Smooth muscle cell of the brain vasculature (primary cell): ENCODE measurements at places on chromosomes 12 and 14.
A peak's percentile ranks its signal among the peaks of the same experiment; 100 is the strongest.

DNA sequence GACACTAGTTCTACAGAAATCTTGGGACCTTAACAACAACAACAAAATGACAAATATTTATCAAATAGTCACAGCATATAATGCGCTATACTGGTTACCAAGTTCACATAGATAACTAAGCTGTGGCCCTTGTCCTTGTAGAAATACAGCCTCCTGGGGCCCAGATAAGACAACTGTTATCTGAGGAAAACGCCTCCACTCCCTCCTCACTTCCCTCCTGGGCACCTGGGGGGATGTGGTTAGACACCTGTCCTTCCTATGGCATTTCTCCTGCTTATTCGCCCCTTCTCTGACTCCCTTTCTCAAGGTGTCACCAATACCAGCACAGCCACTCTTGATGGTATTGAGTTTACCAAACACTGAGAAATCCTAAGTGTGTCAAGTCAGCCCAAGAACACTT lies 419.4 kb downstream of the RAD51B start:
- no peak for DNase-seq

DNA sequence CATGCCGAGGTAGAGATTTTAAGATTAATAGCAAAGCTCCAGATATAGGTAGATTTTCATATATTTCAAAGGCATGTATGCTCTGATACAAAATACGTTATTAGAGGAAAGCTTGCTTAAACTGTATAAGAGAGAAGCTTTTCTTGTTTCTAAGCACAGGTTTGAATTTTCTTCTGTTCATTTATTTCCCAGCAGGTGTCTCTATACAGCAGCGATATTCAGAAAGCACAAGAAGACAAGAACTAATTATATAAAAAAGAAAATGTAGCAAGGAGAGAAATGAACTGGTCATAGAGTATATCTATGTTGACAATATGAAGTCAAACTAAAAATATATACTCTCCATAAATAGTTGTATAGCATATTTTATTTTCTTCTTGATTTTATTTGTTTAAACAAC lies 307.4 kb upstream of the NOVA1 start:
- no peak for DNase-seq

DNA sequence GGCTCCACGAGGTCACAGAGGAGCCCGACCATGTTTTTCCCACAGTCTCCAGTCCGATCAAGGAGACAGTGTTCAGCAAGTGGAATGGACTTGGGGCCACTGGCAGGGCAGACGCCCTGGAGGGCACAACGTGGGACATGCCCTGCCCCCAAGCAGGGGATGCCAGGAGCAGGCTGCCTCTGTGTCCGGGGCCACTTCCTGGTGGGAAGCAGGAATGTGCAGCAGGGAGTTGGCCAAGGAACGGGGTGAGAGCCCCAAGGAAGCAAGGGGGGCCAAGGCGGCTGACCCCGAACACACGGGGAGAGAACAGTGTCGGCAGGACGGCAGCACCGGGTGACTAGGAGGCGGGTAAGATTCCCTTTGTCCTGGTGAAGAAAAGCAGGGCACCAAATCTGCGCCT lies 92.6 kb downstream of the CHGA start:
- DNase-seq: no peak

DNA sequence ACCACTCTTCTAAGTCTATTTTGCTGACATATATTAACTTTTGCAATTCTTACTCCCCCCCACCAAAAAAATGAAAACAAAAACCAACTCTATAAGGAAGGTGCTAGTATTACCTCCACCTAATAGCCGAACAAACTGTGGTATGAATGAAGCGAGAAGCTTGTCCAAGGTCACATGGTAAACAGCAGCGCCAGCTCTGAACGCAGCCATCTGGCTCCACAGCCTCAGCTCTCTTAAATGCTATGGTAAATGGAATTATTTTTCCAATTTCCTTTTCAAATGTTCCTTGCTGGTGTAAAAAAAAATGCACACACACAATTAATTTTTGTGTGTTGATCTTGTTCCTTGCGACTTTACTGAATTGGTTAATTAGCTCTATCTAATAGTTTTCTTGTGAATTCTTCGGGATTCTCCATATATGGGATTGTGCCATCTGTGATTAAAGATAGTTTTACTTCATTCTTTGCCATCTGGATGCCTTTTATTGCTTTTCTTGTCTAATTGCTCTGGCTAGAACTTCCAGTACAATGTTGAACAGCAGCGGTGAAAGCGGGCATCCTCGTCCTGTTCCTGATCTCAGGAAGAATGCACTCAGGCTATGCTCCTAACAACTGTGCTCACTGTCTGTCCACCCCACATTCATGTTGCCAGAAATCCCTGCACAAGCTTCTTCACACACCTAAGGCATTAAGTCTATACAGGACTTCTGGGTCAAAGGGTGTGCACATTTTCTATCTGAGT lies 10.7 kb upstream of the C12orf76 start:
- no peak for DNase-seq

DNA sequence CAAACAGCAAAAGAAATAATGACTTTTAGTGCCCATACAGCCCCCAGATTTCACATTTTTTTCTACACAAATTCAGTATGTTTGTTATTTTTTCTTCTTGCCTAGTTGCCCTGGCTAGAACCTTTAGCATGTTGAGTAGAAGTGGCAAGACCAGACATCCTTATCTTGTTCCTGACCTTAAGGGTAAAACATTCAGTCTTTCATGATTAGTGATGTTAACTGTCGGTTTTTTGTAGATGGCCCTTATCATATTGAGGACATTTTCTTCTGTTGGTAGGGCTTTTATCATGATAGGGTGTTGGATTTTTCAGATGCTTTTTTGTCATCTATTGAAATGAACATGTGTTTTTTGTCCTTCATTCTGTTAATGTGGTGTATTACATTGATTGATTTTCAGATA lies 17.1 kb downstream of the IRAK3 start:
- DNase-seq: no peak

DNA sequence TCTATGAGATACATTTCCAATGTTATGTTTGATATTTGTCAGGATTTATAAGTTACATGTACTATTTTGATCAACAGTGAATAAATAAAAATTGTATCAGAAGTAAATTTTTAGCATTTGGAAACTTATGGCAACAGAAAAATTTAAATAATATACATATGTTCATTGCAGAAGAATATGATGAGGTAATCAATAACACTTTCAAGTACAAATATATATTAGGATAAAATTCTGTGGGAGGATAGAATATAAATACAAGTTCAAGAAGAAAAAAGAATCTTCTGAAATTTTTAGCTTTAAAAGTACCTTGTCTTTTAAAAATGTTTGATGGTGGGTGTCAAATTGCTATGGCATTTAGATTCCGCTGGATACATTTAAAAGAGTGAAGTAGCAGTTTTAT lies 102.8 kb upstream of the MUCL1 start:
- DNase-seq: no peak

GRCh38 chr12:3681595-3682061 lies 71.3 kb downstream of the CRACR2A start:
- DNase-seq: no peak

DNA sequence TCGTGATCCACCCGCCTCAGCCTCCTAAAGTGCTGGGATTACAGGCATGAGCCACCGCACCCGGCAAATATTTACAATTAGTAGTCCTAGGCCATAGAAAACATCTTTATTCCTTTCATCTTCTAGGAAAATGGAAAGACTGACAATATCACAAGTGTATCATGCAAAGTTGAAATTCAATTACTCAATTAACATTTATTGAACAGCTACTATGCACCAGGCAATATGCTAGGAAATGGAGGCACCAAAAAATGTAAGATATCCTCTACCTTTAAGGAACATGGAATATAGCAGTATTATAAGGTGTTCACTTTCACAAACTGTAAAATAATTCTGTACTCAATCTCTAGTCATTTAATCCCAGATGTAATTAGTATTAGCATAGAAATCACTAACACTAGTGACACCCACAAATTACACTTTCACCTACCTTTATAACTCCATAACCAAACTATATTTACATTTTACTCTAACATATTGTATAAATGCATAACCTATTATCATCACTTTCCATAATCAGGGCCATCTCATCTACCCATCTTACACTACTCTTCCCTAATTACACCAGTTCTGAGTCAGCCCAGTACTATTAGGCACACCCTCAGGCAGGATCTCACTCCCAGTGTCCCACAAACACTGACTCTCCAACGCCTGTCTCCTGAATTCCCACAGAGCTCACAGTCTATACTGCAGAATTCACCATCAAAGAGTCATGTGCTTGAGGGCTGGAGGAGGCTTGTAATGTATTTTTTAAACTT lies 10.4 kb downstream of the CORO1C start:
- no peak for DNase-seq

- no peak for DNase-seq
Measured at GRCh38 chr12:93390549-93391297, 13.0 kb downstream of the NUDT4 start.

- peak; percentile 98 for DNase-seq
Measured at GRCh38 chr14:94342334-94342934, 19.3 kb upstream of the SERPINA6 start.

GRCh38 chr12:91317306-91317705 lies 134.7 kb upstream of the DCN start:
- no peak for DNase-seq

GRCh38 chr12:121295746-121296617 lies 527 bp downstream of the CAMKK2 start:
- DNase-seq: no peak

GRCh38 chr12:51082561-51083125 lies 753 bp downstream of the CSRNP2 start:
- peak; percentile 10 for DNase-seq

DNA sequence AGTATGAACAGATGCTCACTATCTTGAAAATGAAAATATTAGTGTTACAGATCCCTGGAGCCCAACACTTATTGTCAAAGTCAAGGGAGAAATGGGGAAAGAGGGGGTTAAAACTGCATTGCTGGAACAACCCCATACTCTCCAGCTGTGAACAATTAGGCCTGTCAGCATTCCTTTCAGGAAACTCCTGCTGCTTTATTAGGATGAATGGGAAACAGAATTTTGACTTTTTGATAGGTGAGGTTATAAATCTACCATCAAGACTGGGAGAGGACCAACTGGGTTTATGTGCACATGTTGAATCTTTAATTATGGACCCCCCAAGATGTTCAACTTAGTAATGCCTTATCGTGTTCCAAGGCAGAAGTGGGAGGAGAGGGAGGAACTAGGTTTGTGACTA lies 85.0 kb downstream of the TMTC1 start:
- no peak for DNase-seq

GRCh38 chr14:55116246-55117030 lies 12.6 kb upstream of the LGALS3 start:
- no peak for DNase-seq

DNA sequence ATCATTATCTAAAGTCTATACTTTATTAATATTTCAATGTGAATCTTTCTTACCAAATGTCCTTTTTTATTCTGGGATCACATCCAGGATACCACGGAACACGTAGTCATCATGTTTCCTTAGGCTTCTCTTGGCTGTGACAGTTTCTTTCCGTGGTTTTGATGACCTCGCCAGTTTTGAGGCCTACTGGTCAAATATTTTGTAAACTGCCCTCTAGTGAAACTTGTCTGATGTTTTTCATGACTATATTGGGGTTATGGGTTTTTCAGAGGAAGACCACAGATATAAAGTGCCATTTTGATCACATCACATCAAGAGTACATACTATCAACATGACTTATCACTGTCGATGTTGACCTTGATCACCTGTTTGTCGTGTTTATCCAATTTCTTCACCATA lies 14.1 kb upstream of the SERPINA6 start:
- DNase-seq: no peak

DNA sequence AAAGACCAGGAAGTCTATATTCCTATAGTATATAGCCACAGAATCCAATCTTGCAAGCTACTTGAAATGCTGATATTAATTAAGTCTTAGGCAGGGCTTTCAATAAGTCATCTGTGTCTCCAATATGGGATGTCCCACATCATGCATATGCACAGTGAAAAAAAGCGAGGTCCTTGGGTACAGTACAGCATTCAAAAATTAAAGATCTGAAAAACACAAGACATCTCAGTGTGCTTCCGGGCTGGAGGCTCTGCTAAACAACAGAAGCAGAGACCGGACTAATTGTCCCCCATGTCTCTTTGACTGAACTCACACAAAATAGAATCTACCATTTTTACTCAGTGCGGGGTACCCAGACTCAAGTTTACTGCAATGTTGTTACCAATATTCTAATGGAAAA lies 156.0 kb downstream of the DAD1 start:
- no peak for DNase-seq
